ENCODE measurements at places on chromosomes 3 and 15.

DNA sequence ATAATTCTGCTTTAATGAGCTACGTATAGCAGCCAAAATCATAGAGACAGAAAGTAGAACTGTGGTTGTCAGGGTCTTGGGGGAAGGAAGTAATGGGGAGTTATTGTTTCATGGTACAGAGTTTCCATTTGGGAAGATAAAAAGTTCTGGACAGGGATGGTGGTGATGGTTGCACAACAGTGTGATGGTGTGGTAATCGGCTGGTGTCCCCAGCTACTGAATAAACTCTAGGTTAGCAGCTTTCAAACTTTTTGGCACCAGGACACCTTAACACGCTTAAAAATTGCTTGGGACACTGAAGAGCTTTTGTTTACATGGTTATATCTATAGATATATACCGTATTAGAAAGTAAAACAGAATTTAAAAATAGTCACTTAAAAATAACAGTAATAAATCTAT is 166.0 kb downstream of the NEK11 start:
- no peaks in the 10 kb centered on the region for H3K36me3 ChIP-seq
- H3K27me3 ChIP-seq: no peaks in the 10 kb centered on the region
- ATAC-seq: no peak
- H3K4me3 ChIP-seq: no peak overlapping the region

DNA sequence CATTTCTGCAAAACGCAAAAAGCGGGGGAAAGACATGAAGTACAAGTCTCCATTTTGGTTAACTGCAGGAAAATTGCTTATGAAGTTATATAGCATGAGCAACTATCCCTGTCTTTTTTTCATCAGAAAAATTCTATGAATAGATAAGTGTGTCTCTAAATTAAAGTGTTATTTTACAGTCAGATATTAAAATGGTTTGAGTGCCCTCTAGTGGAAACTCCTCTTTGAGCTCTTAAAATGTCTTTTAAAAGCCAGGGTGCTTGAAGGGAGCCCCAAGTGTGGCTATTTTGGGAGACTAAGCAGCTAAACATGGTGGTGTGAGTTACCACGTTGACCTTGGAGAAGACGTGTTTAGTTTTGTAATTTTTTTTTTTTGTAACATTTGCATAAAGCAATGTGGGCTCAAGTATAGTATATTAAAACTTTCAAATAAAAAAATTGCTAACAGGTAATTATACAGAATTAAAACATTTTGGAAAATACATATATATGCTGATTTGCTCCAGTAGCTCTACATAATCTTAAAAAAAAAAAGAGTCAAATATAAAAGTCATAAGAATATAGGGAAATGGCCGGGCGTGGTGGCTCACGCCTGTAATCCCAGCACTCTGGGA is 77.2 kb downstream of the PPP2R3A start:
- H3K4me3 ChIP-seq: no peak overlapping the region
- no peak overlapping the region for H3K27ac ChIP-seq
- peaks cover 19% of the 10 kb centered on the region for H3K27me3 ChIP-seq
- H3K36me3 ChIP-seq: no peaks in the 10 kb centered on the region

DNA sequence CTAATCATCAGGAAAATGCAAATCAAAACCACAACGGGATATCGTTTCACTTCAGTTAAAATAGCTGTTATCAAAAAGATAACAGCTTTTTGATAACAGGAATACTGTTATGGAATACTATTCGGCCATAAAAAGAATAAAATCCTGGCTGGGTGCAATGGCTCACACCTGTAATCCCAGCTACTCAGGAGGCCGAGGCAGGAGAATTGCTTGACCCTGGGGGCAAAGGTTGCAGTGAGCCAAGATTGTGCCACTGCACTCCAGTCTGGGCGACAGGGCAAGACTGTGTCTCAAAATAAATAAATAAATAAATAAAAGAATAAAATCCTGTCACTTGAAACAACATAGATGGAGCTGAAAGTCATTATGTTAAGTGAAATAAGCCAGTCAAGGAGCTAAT is 178.1 kb upstream of the TSC22D2 start:
- no peak for ATAC-seq
- H3K36me3 ChIP-seq: no peaks in the 10 kb centered on the region
- H3K27me3 ChIP-seq: peaks cover 8% of the 10 kb centered on the region
- no peak overlapping the region for H3K4me3 ChIP-seq
- no peak overlapping the region for H3K27ac ChIP-seq

DNA sequence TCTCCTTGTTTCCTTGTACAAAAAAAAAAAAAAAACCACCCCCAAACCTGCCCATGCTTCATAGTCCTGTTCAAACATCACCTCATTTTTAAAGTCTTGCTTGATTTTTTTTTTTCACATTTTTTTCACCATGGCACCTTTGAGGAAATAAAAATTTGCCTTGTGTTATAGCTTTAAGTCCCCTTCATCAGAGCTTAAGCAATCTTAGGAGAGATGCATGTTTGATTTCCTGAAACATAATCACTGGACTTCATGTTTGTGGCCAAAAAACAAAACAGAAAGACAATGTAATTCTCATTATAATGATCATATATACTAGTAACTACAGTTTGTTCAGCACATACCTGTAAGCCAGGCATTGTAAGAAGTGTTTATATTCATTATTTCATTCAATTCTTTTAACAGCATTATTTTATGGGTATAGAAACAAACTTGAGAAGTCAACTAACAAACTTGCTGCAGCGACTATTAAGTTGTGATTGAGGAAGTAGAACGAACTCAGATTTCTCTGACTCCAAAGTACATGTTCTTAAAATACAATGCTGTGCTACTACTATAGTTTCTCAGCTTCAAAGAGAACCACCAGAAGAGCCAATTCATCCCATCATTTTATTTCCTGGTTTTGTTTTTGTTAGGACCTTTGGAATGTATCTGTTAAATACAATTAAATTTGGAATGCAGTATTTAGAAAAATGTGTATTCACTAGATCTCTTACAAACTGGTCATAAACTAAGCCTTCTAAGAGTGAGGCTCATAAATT is 203.8 kb downstream of the TCF12 start:
- H3K4me1 ChIP-seq: peaks cover 14% of the 10 kb centered on the region
- ATAC-seq: no peak
- H3K27me3 ChIP-seq: no peaks in the 10 kb centered on the region

DNA sequence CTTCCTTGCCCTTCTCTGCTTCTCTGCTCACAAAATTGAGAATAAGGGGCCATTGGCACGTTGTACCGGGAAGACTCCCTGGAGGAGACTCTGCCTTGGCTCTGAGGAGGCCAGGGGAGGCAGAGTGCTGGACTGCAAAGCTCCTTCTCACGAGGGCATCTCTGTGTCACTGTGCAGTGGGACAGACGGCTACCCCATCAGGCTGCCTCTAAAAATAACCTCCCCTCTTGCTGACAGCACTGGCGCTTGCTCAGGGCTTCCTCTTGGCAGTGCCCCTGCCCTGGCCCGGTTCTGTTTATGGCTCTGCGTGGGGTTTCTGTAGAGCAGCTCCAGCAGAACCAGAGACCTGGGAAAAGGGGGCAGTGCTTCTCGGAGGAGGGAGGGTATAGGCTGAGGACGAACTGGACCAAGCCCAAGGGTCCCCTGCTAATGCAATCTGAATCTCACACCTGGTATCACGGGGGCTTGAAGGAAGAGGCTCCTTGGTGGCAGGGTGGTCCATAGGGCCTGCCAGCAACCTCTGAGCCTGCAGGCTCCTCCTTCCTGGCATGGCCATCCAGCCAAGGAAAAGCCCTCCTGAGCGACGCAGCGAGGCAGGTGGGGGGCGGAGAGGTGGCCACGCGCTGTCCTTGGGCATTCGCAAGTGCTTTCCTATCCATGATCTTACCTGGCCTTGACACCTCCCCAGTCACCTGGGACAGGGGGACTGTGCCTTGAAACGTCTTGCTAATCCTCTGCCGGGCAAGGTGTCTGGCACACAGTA is 63.3 kb upstream of the TLE3 start:
- H3K27ac ChIP-seq: no peak overlapping the region
- H3K27me3 ChIP-seq: peaks cover 15% of the 10 kb centered on the region
- ATAC-seq: no peak
- H3K4me1 ChIP-seq: no peaks in the 10 kb centered on the region

- H3K27ac ChIP-seq: no peak overlapping the region
- peaks cover 4% of the 10 kb centered on the region for H3K4me1 ChIP-seq
- H3K4me3 ChIP-seq: no peak overlapping the region
- peak; percentile 48 for ATAC-seq
- H3K36me3 ChIP-seq: no peaks in the 10 kb centered on the region
These were observed 177.1 kb upstream of the UMPS start for GRCh38 chr3:124553178-124553577.

GRCh38 chr3:24420224-24420623 is 74.4 kb downstream of the THRB start:
- no peaks in the 10 kb centered on the region for H3K27me3 ChIP-seq
- no peaks in the 10 kb centered on the region for H3K36me3 ChIP-seq
- no peak overlapping the region for H3K27ac ChIP-seq
- no peaks in the 10 kb centered on the region for H3K4me1 ChIP-seq
- ATAC-seq: no peak

DNA sequence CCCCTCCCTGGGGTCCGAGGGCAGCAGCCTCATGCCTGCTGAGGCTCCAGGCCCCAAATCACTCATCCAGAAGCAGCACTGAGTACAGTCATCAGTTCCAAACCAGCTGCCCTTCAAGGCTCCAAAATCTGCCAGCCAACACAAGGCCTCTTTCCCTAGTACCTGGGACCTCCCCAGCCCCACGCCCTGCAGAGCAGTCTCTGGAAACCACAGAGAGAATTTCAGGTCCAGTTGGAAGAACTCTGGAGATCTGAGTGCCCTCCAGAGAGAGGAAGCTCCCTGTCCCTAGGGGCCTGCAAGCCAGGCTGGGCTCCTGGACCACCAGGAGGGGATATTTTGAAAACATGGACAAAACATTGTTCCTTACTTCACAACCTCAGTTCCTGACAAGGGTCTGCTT is 26.2 kb downstream of the TKT start:
- H3K4me1 ChIP-seq: peaks cover 4% of the 10 kb centered on the region
- H3K4me3 ChIP-seq: no peak overlapping the region

DNA sequence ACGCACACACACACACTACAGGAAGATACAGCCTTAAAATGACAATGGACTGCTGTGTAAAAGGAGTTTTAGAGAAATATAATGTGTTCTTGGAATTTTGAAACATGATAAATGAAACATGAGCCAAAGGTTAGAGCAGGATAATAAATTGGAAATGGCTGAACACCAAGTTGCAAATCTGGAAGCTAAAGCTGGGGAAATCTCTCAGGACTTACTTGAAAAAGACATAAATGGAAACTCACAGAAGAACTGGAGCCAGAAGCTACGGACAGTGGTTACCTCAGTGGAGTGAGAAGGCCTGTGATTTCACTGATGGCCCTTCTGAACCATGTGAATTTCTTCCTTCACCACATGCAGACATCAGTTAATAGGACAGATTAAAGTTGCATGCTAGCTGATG is 37.3 kb upstream of the ATP10A start:
- no peaks in the 10 kb centered on the region for H3K36me3 ChIP-seq
- H3K27ac ChIP-seq: no peak overlapping the region
- H3K4me3 ChIP-seq: no peak overlapping the region
- no peaks in the 10 kb centered on the region for H3K27me3 ChIP-seq
- H3K4me1 ChIP-seq: no peaks in the 10 kb centered on the region
- ATAC-seq: no peak

All from activated T-helper 17 cell treated with anti-CD3 and anti-CD28 coated beads, Interleukin-2, amount 50 U/mL, for 72 hours (primary cell).